ENCODE measurements at places on chromosomes 4 and X.

DNA sequence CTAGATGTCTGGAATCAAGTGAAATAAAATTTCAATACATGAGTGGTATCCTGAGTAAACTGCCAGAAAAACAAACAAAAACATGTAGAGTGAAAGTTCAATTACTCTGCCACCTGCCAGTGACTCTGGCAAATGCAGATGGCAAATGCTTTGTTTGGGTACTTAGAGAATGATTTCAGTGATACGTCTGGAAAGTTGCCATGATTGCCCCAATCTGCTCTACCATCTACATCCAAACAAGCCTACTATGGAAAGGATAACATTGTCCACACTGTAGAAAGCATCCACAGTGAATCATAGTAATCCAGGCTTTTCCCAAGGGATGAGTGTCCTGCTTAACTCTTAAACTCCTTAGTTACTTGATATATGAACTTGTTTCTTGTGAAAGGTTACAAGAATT lies 3.4 kb downstream of the SPATA4 start:
- DNase-seq, result no peak

DNA sequence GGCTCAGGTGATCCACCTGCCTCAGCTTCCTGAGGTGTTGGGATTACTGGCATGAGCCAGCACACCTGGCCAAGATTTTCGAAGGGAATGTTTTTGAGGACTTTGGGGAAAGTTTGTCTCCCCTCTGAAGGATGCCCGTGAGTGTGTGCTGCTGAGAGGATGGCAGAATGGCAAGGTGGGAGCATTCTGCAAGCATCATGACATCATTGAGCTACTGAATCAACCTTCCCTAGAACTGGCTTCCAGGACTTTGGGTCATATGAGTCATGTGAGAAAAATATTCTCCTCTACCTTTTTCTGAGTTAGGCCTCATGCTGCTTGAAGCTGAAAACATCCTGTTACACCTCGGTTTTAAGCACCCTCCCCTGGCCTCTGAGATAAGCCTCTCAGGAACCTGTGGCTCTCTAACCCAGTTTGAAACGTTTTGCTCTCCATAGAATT lies 31.0 kb downstream of the TMEM131L start:
- peak; percentile 84 for DNase-seq

- no peak for DNase-seq
Measured at GRCh38 chrX:96982161-96982560, 98.5 kb downstream of the RPA4 start.

GRCh38 chrX:38041237-38041636 lies 34.9 kb downstream of the SYTL5 start:
- DNase-seq, result no peak

- peak; percentile 7 for DNase-seq
Measured at GRCh38 chrX:79412972-79413371, 45.8 kb upstream of the ITM2A start.

- no peak for DNase-seq
Measured at GRCh38 chrX:129958083-129958465, 24.4 kb upstream of the BCORL1 start.

GRCh38 chr4:105149771-105150170 lies 3.1 kb downstream of the TET2 start:
- no peak for DNase-seq

DNA sequence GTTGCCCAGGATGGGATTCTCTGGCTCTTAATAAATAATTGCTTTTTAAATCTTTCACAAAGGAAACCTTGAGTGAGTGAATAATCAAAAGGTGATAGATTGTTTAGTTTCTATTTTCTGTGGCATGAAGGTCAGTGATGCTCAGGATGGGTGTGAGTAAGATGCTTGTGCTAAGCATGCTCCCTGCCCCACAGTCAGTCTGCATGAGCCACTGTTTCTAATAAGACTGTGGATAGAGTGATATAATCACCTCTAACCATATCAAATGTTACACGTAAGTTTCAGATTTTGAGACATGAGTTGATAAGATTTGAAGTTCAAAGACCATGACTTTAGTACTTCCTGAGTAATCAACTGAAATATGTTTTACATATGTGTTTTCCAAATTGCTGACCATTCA lies 2.7 kb upstream of the GAGE10 start:
- DNase-seq, result no peak

- DNase-seq, result peak; percentile 44
Measured at GRCh38 chrX:135411893-135412292, 9.9 kb upstream of the SMIM10L2A start.

- no peak for DNase-seq
Measured at GRCh38 chrX:28552322-28552721, 34.9 kb upstream of the IL1RAPL1 start.

DNA sequence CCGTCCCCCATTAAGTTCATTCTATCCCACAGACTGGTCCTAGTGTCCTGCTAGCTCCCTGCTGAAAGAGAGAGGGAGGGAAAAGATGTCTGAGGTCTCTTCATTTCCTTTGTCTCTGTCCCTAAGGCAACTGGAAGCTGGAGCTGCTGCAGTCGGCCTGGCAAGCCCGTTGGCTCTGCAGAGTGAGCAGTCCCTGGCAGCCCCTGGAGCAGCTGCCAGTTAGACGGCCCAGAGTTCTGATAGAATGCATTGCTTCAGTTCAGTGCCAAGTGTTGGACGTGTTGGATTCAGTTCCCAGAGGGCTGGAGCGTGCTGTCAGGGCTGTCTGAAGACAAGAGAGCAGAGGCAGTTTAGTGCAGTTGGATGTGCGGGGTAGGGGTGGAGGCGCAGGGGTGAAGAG lies 975 bp downstream of the KCNE5 start:
- no peak for DNase-seq

- DNase-seq, result no peak
Measured at GRCh38 chrX:68409194-68409593, 24.1 kb downstream of the OPHN1 start.

DNA sequence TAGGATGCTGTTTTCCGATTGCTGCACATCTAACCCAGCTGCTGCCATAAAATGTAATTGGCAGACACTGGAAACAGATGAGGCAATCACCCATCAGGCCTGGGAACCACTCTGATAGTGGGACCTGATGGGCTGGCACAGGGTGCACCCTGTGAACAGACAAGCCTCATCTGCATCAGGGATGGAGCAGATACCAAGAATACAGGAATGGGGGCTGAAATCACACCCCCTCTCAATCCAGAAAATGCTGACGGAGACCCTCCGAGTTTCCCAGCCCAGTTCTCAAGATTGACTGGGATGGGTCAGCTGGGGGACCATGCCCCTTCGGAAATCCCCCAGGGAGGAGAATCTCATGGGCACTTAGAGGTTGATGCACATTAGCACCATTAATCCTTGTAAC lies 28.8 kb upstream of the PPP2R2C start:
- no peak for DNase-seq

DNA sequence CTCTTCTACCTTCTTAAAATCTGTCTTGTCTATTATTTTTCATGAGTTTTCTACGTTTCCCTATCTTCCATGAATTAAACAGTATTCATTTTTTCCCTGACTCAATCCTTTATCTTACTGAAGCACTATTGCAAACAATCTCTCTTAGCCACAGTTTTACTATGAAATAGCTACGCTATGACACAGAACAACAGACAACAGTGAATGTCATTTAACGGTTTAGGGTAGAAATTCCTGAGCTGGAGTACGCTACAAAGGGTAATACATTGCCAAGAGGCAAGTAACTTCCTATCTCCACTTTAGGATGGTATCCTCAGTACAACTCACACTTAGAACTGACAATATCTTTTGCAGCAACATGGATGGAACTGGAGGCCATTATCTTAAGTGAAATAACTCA lies 552.6 kb downstream of the INPP4B start:
- no peak for DNase-seq

DNA sequence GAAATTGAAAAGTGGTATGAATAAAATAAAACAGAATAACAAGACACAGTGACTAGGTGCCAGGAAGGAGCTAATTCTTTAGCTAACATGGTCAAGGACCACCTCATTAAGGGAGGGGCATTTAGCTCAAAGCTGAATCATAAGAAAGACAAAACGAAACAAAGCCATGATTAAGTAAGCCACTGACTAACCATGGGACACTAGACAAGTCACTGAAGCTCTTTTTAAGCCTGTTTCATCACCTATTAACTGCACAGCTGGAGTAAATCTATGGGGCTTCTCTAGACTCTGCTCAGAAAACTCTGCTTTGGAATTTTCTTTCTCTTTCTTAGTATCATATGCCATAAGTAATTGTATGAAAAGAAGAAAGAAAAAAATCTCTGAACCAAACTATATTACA lies 49.8 kb upstream of the C1QTNF7 start:
- peak; percentile 57 for DNase-seq

GRCh38 chr4:109294468-109295020 lies 7.9 kb downstream of the COL25A1 start:
- DNase-seq, result no peak

- DNase-seq, result no peak
Measured at GRCh38 chr4:76804096-76804495, 93.8 kb downstream of the SOWAHB start.

GRCh38 chr4:111500858-111501257 lies 644.4 kb upstream of the FAM241A start:
- no peak for DNase-seq

- DNase-seq, result peak; percentile 75
Measured at GRCh38 chr4:115453416-115453815, 340.0 kb upstream of the NDST4 start.

- DNase-seq, result peak; percentile 28
Measured at GRCh38 chr4:102411408-102411807, 66.1 kb upstream of the SLC39A8 start.

- no peak for DNase-seq
Measured at GRCh38 chr4:166091146-166091545, 218.1 kb downstream of the TLL1 start.

DNA sequence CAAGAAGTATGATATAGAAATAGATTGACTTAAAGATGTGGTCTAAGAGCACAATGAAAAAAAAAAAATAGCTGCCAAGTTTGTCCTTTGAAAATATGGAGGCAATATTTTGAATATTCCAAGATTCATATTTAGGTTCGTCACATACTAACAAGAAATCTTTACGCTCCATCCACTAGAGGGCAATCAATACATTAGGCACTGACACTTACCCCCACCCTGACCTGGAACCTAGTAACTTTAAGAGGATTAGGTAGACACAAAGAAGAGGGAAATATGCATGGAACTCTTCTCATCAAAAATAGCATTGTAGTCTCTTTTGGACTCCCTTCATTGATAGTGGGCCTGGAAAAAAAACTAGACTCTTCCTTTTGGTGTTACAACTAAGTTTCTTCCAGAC lies 1108.1 kb downstream of the PCDH19 start:
- DNase-seq, result no peak

GRCh38 chr4:76607266-76607799 lies 172.3 kb downstream of the SHROOM3 start:
- DNase-seq, result no peak

DNA sequence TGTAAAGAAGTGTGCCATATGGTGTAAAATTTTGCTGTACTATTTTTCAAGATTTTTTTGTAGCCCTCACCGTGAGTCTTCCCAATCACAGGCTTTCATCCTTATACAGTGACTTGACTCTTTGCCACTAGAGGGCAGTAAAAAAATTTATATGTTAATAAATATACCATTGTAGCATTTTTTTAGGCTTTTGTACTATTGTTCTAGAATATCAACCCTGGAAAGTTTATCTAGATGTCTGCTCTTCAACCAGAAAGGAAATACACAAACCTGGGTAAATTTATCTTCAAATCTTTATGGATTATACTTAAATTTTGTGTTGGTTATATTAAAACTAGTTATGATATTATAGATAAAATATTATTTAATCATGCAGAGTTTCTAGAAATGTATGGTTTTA lies 235.3 kb downstream of the TENM3 start:
- peak; percentile 20 for DNase-seq

DNA sequence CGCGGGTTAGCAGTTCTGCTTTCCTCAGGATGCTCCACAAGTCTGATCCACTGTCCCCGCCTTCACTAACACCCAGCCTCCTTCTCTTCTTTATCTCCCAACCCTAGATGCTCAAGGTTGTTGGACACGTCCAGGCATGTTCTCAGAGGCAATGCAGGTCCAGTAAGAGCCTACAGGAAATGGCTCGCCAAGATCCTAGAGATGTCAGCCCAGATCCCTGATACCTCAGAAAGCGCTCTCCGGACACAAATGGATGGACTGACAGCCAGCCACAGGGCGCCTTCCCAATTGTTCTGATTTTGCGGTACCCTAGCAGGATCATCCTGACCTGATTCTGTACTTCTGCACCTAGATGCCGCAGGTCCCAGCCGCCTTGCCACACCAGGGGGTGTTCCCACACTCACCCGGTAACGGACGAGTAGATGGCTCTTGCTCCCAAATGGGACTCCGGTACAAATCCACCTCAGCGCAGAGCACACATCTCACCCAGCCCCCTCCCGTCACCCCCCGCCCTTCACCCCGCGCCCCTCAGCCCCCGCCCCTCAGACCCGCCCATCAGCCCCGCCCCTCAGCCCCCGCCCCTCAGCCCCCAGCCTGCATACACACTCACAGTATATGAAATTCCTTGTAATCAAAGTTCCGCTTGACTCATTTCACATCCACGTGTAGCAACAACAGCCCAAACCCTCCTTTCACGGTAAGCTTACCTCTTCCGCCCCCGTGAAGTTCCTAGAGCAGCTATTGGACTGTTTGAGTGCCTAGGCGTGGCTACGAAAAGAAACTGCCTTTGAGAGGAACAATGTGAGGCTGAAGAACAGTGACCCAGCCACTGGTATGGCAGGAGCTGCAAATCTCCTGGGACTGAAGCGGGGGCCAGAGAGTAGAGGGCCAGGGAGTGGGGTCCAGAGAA lies at the start of gene EDA2R:
Gene EDA2R, minus strand, starts transcription at position 488 of the 910 bp plus-strand sequence. CDS start 23,058 bp downstream, outside the sequence.
- peak; percentile 89 for DNase-seq

DNA sequence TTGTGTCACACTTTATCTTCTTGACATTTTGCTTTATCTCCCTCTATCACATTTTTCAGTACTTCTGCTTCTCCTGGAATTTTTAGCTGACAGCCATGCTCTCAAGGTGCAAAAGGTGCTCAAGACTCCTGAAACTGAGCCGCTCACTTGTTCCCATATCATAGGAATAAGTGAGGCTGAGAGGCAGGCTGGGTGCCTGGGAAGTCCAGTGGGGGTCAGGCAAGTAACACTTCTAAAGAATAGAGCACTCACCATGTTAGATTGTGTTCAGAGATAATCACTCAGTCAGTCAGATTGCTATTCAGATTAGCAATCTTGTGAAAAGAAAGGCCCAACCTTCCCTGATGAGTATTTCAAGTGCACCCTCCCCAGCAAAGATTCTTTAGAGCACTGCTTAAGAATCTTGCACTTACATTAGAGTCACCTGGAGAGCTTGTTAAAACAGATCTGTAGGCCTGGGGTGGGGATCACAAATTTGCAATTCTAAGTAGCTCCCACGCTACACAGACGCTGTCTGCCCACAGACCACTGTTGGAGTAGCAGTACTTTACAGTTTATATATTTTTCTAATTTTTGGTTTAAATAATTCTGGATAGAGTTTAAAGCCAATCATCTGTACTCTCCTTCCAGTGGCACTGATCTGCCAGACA lies 23.1 kb upstream of the LRAT start:
- peak; percentile 58 for DNase-seq

DNA sequence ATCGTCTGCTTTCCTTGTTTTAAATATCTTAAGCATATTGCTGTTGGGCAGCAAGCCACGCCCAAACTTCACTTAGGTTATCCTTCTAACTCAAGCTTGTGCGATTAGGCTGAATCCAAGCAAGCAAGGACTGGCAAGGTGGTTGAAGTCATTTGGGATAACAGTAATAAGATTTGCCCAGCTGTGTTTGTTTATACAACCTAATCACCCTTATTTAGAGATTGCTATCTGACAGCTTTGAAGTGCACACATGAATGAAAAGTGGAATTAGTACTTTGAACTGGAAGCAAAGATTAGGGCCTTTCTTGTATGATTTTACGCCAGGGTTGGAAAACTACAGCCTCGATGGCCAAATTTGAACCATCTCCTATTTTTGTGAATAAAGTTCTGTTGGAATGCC lies 182.1 kb downstream of the ASB9 start:
- DNase-seq, result no peak

- DNase-seq, result no peak
Measured at GRCh38 chr4:37430718-37431416, 186.3 kb downstream of the NWD2 start.

All from mammary epithelial cell (primary cell).